Trophoblast cell (in vitro differentiated cells and primary cell): ENCODE measurements at places on chromosomes 13 and 19.

- DNase-seq: peak; percentile 47
Measured at GRCh38 chr19:55454787-55455243, 6.6 kb downstream of the ISOC2 start.

DNA sequence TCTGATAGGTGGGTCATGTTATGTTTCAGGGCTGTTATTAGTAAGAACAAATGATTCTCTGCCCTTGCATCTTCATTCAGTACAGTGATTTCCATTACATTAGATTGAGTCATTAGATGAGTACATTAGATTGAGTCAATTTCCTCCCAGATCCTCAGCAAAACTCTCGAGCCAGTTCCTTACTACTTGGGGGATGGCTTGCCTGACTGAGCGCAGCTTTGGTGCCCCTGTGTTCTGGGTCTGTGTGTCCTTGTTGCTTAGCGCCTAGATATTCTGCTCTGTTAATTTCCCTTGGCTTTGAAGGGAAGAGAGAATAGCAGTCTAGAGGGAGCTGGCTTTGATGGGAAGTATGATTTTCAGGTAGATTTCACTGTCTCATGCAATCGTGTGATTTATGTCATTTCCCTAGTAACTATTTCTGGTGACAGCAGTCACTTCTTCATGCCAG is 19.1 kb upstream of the SCEL start:
- no peak for DNase-seq

GRCh38 chr19:11942843-11943108 is 17.9 kb downstream of the ZNF700 start:
- DNase-seq: no peak

DNA sequence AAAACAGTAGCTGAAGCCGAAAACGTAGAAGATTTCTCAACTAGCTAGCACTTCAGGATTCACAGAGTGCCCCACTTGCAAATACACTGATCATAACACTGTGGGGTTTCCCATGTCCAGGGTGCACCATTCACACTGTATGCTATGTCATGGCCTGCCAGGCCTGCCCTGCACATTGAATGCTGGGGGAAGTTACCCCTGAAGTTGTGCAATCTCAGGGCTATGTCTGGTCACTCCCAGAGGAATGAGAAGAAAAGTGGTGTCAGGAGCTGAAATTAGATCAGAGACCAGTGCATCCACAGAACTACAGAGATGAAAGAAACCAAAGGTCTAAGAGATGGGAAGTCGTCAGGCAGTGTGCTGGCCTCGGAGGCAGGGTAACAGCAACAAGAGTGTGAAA is 196.8 kb downstream of the RAP2A start:
- no peak for DNase-seq

GRCh38 chr19:29266001-29266400 is 53.0 kb upstream of the UQCRFS1 start:
- DNase-seq: no peak

DNA sequence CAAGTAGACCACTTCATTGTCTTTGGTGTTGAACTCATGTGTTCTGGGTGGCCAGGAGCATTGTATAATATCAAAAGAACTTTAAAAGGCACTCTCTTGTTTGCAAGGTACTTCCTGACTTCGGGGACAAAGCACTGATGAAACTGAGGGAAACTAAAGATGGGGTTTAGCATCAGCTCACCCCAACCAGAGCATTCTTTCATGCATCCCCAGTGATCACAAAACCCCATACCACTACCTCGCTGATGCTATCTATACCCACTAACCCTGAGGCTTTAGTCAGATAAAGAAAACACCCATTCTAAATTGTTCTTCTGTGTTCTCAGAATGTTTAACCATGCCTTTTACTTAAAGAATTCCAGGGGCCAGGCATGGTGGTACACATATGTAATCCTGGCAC is 94.5 kb upstream of the DOCK9 start:
- DNase-seq: no peak

DNA sequence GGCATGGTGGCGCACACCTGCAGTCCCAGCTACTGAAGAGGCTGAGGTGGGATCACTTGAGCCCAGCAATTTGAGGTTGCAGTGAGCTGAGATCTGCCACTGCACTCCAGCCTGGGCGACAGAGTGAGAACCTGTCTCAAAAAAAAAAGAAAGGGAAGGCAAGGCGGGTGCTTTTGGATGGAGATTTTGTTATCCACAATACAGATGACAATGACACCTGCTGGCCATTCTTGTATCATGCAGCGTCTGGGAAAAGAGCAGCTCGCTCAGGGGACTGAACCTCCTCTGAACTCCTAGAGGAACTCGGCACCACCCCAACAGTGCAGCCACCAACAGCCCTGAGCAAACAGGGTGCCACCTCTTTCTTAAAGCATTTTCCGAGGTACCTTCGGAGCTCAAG is 22.8 kb downstream of the HAUS8 start:
- peak; percentile 42 for DNase-seq

DNA sequence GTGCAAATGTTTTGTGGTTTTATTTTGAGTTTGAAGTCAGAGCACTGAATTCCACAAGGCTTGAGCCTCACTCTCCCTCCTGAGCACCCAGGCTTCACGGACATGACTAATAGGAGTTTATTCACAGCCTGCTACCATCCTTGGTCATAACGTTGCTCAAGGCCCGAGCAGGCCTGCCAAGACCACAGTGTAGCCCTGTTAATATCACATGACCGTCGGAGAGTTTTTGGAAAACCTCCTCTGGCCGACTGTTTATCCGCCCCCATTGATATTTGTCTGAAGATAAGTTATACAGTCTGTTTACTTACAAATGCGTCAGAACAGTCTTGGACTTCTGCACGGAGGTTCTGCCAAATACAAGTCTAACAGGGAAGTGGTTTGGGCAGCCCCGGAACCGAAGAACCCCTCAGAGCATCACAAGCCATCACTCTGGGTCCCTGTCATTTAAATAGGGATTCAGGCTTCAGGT is 89.9 kb downstream of the COL4A2 start:
- DNase-seq: peak; percentile 72

DNA sequence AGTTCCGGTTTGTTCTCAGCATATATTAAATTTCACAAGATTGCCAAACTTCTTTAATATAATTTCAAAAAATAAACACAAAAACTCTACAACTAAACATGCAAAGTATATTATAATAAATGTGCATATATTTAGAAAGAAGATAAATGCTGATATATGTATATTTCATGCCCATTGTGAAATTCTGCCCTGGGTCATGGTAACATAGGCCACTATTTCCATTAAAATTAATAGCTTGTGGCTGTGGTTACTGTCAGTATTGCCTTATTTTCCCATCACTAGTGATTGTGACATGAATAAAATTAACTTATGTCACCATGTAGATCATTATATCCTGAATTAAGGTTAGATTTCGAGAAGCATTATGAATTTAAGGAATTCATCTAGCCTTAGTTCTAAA is 410.9 kb downstream of the DACH1 start:
- no peak for DNase-seq

DNA sequence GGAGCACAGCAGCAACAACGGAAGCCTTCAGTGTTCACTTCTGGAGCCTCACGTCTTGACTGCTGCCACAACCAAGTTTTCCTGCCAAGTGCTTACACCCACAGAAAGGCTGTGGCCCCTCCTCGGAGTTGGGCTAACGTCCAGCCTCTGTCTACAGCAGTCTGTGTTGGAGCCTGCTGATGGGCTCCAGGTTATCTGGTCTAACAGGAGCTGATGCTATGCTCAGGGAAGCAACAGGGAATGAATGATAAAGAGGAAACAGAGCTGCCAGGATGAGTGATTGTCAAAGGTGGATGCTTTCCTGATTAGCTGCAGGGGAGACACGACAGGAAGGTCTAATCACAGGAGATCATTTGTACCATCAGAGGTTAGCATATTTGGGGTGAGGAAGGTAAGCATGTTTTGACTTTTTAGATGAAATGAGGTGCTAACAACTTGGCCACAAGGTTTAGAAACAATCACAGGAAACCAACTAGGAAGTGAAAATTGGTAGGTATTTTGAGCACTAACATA is 53.8 kb upstream of the RCBTB2 start:
- no peak for DNase-seq

DNA sequence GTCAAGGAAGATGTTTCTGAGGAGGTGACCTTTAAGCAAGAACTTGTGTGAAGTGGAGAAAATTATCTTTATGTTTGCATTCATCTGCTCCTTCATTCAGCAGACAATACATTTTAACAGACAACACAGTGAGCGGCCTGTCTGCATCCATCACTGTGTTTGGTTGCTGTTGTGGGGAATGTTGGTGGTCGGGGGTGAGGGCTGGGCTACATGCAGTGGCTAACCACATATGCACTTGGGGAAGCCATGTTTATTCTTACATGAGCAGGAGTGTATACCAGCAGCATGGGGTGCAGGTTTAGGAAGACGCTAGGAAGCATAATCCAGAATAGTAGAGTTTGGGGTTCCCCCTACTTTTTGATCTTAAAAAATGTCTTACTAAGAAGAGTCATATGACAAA is 66.4 kb downstream of the DHRS12 start:
- DNase-seq: no peak

- DNase-seq: no peak
Measured at GRCh38 chr19:5580161-5580571, 12.4 kb upstream of the TINCR start.

- peak; percentile 40 for DNase-seq
Measured at GRCh38 chr19:4707956-4708650, 15.5 kb downstream of the DPP9 start.

- DNase-seq: no peak
Measured at GRCh38 chr13:93045836-93046235, 180.8 kb upstream of the GPC6 start.

GRCh38 chr13:95480131-95480545 is 72.4 kb upstream of the CLDN10 start:
- DNase-seq: no peak

DNA sequence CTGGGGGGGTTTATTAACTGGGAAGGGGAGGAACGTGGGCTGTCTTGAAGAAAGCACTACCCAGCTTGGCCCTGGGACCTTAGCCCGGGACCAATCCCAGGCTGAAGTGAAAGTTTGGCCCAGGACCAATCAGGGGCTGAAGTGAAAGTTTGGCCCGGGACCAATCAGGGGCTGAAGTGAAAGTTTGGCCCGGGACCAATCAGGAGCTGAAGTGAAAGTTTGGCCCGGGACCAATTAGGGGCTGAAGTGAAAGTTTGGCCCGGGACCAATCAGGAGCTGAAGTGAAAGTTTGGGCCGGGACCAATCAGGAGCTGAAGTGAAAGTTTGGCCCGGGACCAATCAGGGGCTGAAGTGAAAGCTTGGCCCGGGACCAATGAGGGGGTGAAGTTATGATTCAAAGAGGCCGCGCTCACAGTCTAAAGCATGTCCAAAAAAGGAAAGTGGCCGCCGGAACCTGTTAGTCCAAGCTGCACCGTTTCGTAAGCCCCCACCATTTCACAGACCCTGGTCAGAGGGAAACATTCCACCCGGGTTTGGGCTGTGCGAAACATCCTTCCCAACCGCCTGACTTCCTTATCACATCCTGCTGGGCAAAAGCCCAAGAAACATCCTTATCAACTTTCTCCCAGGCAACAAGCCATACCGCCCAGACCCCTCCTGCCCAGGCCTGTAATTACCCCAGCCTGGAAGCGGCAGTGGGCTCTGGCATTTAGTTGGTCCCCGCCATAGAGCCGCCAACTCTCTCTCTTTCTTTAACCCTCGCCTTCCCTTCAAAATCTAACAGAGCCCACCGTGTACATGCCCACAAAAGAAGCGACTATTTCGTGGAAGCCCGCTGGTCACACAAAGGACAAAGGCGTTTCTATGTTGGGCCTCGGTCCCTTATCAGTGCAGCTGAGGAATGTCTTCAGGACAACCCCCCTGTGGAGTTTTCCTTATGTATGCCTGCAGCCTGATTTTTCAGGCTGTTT is 1.1 kb downstream of the ZNF850 start:
- peak; percentile 92 for DNase-seq

- no peak for DNase-seq
Measured at GRCh38 chr19:15613338-15613737, 1.7 kb upstream of the CYP4F8 start.

GRCh38 chr19:27793644-27794493 is 1419.1 kb downstream of the UQCRFS1 start:
- DNase-seq: peak; percentile 61

- DNase-seq: no peak
Measured at GRCh38 chr19:15680478-15681322, 7.8 kb downstream of the CYP4F12 start.

DNA sequence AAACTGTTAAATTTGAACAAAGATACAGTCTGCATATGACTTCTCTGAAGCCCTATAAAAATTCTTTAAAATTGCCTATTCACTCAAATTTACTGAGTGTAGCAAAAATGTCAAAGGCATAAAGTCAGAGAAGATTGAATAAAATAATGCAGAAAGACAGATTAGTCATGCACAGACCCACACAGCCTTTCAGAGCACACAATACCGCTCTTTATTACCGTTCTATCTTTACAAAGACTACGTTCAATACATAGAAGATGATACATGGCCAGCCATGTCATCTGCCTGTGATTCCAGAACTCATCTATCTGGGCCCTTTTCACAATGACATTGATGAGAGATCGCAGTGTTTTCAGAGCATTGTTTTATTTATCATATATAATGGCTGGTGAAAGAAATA is 107.2 kb downstream of the URI1 start:
- DNase-seq: no peak

GRCh38 chr19:325937-326565 is 18.5 kb downstream of the MIER2 start:
- no peak for DNase-seq

DNA sequence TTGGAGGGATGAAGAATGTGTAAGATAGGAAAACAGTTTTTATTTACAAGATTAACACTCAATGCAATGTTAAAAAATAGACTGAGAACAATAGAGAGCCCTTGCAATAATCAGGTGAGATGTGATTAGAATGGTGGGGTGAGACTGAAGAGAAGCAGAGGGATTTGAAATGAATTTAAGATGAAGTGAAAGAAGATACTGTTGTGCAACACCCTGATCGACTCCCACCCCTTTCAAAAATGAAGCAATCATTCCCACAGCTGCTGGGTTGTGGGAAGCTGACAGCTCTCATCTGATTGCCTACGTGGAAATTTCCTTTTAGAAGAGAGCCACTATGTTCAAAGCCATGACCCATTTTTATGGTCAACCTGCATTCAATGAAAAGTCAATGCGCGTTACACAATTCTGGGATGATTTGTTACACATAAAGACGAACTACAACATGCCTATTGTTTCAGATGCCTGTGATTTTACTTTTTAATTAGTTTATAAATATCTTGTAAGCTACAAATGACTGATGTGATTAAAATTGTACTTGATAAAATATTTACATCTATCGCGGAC is 1374.8 kb downstream of the PCDH9 start:
- no peak for DNase-seq

- DNase-seq: no peak
Measured at GRCh38 chr19:16274447-16274846, 50.2 kb upstream of the KLF2 start.

- DNase-seq: peak; percentile 98
Measured at GRCh38 chr19:57830071-57830602, at the start of gene ZNF587B. Gene ZNF587B (plus strand): TSS chr19:57830299. CDS start chr19:57830529, 230 bp downstream.

- DNase-seq: no peak
Measured at GRCh38 chr19:1690699-1691307, 38.4 kb upstream of the TCF3 start.

- no peak for DNase-seq
Measured at GRCh38 chr13:105159841-105160240, 1375.6 kb downstream of the EFNB2 start.
